ENCODE measurements at places on chromosomes 11 and 22.
A peak's percentile ranks its signal among the peaks of the same experiment; 100 is the strongest.

DNA sequence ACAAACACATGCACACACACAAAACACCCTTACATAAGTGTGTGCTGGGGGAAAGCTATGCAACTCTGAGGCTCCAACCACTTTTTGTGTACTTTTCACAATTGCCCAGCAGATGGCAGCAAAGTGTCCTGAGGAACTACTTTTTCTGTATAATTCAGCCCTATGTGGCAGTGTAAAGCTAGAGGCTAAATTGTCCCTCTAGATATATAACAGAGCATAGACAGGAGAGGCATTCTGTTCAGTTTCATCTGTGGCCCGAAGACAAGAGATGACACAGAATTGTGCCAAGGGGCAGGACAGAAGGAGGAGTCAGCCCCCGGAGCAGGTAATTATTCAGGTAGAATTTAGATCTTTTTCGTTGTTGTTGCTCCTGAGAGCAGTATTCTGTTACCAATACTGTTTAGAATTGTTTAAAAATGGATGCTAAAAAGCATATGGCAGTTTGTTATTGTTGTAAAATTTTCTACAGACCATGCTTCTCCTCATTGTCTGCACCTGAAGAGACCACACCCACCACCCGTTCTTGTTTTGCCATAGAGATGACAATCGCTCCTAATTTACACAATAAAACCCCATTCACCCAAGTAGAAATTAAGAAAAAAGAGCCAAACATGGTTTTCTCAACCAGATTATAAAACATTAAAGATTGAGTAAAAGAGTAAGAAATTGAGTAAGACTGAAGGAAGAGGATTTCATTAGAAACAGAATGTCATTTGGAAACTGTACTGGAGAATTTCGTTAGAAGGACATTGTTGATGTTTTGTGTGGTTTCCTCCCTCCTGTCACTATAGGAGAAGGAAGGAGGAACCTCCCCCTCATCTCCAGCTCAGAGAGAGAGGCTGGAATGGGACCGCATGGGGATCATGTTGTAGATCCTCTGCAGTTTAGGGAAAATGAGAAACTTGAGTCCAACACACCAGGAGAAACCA lies 14.5 kb upstream of the MS4A7 start:
- peak; percentile 30 for DNase-seq

DNA sequence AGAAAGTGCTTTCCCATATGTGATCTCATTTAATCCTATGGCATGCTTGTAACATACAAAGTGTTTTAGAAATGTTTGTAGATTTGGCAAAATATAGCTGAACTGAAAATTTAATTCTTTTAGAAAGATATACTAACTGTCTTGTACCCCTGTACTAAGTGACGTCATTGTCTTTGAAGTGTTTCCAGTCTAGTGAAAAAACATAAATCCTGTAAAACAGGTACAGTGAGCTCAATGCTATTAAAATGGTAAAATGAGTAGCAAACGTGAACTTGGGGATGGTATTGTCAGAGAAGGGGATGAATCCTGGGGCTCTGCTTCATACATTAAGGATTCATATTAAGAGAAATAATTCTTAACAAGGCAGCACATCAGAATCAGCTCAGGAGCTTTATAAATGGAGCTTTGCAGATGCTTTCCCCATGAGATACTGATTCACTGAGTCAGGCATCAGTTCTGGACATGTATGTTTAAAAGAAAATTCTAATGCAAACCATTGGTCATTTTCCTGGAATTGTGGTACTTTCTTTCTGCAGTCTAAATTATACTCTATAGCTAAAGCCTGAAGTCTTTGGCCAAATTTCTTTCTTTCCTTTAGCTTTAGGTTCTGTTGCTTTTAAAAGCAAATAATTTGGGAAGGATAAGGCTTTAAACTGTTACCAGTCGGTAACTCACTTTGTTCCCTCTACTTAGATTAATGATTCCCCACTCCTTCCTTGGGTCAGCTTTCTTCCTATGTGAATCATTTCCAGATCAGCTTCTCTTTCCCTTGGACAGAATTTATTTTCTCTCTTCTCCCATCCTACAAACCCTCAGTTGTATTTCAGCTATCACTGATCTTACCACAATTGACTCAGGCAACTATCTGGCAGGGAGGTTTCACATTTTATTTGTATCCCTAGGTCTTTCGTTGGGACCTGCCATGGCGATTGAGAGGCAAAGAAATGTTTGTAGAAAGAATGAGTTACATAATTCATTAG lies 57.5 kb upstream of the DDI1 start:
- no peak for DNase-seq

DNA sequence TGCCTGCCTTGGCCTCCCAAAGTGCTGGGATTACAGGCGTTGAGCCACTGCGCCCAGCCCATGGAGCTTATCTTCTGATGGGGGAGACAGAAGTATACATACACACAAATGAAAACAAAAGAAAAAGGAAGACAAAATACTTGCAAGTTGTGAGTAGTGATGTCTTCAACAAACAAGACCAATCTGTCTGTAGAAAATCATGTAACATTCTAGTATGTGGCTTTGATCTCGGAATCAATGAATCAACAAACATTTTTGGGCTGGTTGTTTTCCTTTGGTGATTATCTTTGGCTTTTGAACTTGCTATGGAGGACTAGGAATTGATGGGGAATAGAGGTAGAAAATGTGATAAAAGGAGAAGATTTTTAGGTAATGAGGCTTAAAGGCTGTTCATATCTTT lies 3.4 kb upstream of the CTNND1 start:
- DNase-seq = no peak

- DNase-seq = no peak
Observed at GRCh38 chr11:105202844-105203548, 63.4 kb upstream of the CARD18 start.

DNA sequence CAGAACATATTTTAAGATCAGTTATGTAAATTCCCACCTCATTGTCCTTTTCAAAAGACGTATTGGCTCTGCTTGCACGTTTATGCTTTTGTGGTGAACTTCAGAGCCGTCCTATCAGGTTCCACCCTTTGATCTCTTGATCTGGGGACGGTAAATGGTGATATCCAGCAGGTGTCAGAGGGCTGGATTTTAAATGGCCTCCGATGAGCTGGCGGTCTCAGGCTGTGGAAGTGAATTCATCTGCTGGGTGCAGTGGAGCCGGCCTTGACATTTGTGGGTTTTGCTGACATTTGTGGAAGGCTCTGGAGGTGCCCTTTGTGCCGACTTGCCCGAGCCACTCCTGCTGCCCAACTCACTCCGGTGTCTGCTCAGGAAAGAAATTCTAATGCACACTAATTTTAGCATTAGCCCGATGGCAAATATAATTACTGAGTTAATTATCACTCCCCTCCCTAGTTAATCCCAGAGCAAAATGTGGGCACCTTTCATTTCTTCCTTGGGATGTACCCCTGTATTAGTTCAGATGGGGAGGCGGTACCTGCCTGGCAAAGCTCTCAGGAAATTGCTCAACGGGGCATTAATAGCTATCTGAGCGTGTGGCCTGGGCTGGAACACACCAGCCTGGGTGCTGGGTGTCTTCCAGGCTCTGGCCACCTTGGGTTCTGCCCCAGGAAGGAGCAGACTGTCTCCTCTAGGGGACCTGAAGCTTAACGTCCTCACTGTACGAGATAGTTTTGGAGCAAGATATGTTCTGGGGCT lies 9.1 kb downstream of the LRP5 start:
- DNase-seq = no peak
